ENCODE measurements at places on chromosomes 13 and 19. TPM values are rescaled to one million over a fixed set of nuclear protein-coding genes. Genes with fewer than 3 reads are reported as not detected.

The SIGLECL1 gene
- total RNA-seq, result not detected

- H3K27ac ChIP-seq, result no peak overlapping the region
- no peak for DNase-seq
- no peaks in the 10 kb centered on the region for H3K27me3 ChIP-seq
- H3K4me1 ChIP-seq, result peaks cover 3% of the 10 kb centered on the region
- no peaks in the 10 kb centered on the region for H3K36me3 ChIP-seq
- no peak overlapping the region for H3K4me3 ChIP-seq
These were observed 43.7 kb downstream of the TMEM255B start for GRCh38 chr13:113802761-113803160.

The ZNF69 gene
- 42.6 TPM for total RNA-seq

The PINLYP gene
- total RNA-seq, result 1.6 TPM

- no peak overlapping the region for H3K27ac ChIP-seq
- no peak for DNase-seq
- H3K4me1 ChIP-seq, result no peaks in the 10 kb centered on the region
- no peaks in the 10 kb centered on the region for H3K36me3 ChIP-seq
These were observed 16.2 kb downstream of the DPY19L3 start for GRCh38 chr19:32421589-32422361.

DNA sequence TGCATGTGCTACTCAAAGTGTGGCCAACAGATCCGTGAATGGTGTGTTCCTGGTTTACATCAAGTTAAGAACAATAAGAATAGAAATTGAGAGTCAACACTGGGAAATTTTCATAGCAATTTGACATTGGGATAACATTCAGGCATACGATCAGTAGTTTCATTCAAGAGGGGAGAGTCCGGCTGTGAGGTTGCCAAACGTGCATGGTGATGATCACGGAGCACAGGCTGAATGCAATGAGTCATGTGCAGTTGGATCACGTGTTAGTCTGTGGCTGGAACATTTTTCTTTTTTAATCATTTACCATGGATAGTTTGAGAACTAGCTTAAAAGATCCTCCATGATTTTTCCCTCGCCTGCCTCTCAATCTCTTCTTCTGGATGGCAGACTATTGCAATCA lies 2.5 kb upstream of the DCT start:
- no peaks in the 10 kb centered on the region for H3K27me3 ChIP-seq
- DNase-seq, result no peak
- no peak overlapping the region for H3K27ac ChIP-seq
- H3K36me3 ChIP-seq, result no peaks in the 10 kb centered on the region
- no peaks in the 10 kb centered on the region for H3K4me1 ChIP-seq

The TTC9B gene
- not detected for total RNA-seq

DNA sequence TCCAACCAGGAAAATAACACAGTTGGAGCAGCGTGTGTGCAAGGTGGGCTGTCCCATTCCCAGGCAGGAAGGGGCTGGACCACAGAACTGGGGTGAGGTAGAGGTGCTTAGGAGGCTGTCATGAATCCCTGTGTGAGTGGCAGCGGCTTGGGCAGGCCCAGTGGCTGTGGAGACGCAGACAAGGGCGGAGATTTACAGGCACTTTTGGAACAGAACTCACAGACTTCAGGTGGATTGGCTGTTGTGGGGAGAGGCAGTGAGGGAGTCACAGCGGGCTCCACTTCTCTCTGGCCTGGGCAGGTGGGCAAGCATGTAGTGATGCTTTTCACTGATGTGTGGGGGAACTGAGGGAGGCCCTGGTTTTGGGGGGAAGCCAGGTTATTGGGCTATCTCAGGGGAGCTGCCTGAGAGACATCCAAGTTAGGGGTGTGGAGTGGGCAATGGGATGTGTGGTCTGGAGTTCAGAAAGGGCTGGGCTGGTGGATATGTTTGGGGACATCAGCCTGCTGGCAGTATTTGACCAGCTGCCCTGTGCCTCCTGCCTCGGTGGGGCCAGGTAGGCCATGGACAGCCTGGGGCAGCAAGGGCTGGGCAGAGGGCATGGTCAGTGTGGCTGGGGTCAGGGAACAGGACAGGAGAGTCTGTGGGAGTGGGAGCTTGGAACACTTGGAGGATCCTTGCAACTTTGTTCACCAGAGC lies 27.0 kb upstream of the ZNF492 start:
- DNase-seq, result no peak
- H3K4me1 ChIP-seq, result no peaks in the 10 kb centered on the region

DNA sequence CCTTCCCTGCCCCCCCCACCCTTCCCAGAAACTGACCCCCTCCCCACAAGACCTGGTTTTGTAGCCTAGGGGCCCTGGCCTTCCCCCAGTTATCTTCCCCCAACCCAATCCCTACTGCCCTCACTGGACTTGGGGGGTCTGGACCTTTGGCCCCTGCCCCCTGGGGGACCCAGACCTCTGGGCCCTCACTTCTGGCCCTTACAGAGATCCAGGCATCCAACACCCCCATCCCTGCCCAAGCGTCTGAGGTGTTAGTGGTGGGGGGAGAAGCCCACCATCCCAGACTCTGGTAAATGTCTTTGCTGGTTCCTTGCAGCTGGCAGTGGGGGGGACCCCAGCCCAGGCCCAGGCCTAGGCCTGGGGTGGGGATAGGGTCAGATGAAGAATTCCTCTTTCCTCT lies 3.5 kb upstream of the ZNF428 start:
- no peak overlapping the region for H3K27ac ChIP-seq
- H3K36me3 ChIP-seq, result no peaks in the 10 kb centered on the region
- H3K4me1 ChIP-seq, result peaks cover 16% of the 10 kb centered on the region
- H3K4me3 ChIP-seq, result no peak overlapping the region

GRCh38 chr19:3670796-3671679 lies 29.2 kb downstream of the PIP5K1C start:
- peak; percentile 68 for DNase-seq
- H3K36me3 ChIP-seq, result no peaks in the 10 kb centered on the region
- H3K27me3 ChIP-seq, result no peaks in the 10 kb centered on the region
- H3K27ac ChIP-seq, result peak overlapping the region; percentile 96
- H3K4me1 ChIP-seq, result peaks cover 28% of the 10 kb centered on the region

The ZNF564 gene
- 17.2 TPM for total RNA-seq

DNA sequence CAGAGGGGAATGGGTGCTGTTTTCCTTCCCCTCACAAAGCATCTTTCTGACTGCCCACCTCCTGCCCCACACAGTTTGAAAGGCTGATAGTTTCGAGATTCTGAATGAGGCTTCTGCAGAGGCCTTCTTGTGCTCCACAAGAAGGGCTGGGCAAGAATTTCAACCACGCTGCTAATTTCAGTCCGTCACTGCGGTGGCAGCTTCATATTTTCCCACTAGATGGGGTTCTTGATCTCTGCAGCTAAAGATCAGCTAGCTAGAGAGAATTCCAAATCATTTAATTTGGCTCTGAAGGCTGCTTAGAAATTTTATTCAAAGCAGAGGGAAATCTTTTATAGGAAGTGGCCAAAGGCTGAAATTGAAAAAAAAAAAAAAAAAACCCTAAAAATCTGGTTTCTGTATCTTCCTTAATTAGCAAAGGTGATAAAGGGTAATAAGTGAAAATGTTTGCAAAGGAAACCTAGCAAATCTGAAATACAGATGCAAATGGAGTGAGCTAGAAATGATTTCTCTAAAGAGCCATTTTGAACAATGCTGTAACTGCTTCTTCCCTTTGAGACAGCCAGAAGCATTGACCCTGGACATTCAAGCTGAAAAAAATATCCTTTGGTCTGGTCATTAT lies 38.0 kb upstream of the C13orf42 start:
- H3K27ac ChIP-seq, result no peak overlapping the region
- H3K36me3 ChIP-seq, result no peaks in the 10 kb centered on the region
- peaks cover 8% of the 10 kb centered on the region for H3K27me3 ChIP-seq

The OR7C1 gene
- total RNA-seq, result not detected

DNA sequence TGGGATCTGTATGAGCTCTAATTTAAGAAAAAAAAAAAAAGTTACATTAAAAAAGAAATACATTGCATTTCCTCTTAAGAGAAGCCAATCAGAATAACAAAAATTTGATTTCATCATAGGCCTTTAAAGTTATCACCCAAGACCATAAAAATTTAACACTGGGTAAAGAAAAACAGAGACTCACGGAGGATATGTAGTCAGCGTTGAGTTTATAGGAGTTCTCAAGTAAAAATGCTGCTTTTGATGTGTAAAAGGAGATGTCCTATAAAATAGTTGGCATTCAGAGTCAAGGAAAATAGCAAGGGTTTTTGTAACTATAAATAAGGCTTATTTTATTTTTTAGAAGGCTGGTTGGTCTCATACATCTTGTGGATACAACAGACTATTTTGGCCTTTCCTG lies 191.1 kb downstream of the EFNB2 start:
- peak overlapping the region; percentile 40 for H3K4me3 ChIP-seq
- H3K27me3 ChIP-seq, result peaks cover 8% of the 10 kb centered on the region
- H3K27ac ChIP-seq, result peak overlapping the region; percentile 87
- H3K4me1 ChIP-seq, result no peaks in the 10 kb centered on the region
- H3K36me3 ChIP-seq, result no peaks in the 10 kb centered on the region
- DNase-seq, result no peak

DNA sequence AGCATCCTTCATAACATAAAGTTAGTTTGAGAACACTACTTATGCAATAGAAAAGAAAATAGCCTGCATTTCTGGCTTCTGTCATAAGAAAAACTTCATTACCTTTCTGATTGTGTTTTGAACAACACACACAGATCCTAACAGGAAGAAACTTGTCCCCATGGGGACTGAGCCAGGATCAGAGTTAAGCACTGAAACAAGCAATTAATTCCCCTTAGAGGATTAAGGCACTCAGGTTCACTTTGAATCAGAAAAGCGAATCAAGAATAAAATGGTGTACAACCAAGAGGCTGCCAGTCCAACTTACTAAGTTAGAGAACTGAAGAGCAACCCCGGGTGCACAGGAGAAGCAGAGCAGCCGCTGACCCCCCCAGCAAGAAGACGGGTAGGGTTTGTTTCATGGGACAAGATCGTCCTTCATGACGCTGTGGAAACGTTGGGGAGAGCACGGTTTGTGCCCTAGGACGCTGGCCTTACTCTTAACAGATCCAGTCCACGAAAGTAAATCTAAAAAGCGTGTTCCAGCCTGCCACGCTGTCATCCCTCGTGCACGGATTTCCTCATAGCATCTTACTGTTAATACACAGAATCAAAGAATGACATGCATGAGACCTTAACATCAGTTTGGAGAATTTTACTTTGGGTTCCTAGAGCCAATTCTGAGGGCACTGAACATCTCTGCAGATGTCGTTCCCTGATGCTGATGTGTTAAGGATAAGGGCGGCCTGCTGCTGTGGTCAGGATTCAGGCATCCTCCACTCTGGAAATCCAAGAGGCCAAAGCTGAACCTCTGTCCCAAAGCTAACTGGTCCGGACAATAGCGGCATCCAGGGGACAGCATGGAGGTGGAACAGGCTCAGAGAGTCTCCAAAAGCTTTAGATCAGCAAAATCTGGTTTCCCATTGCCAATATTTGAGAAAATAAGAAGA lies 46.4 kb downstream of the GGACT start:
- no peaks in the 10 kb centered on the region for H3K4me1 ChIP-seq
- H3K27ac ChIP-seq, result no peak overlapping the region
- no peaks in the 10 kb centered on the region for H3K27me3 ChIP-seq
- no peak for DNase-seq

The TRPM4 gene
- 884 TPM for total RNA-seq

- no peaks in the 10 kb centered on the region for H3K36me3 ChIP-seq
- H3K4me1 ChIP-seq, result no peaks in the 10 kb centered on the region
- no peak overlapping the region for H3K27ac ChIP-seq
- no peak overlapping the region for H3K4me3 ChIP-seq
These were observed 34.4 kb upstream of the TUBGCP3 start for GRCh38 chr13:112622375-112622774.

The PSG1 gene
- total RNA-seq, result not detected

The TMEM221 gene
- total RNA-seq, result not detected
